ENCODE measurements at places on chromosomes 5 and 9.

DNA sequence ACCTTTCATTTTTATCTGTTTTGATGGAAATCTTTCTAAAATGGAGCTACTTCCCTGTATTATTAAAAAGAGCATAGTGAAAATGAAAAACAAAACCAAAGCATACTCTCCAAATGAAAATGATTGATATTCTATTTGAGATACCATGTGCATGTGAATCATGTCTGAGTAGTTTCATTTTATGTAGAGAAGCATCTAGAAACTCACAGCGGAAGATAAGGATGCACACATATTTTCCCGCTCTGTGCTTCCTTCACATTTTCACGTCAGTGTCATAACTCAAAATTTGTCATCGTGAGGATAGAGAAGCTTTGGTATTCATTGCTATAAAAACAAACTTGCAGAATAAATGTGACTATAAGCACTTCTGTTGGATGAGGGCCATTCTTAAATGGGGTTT lies 34.0 kb upstream of the CLINT1 start:
- DNase-seq = no peak

DNA sequence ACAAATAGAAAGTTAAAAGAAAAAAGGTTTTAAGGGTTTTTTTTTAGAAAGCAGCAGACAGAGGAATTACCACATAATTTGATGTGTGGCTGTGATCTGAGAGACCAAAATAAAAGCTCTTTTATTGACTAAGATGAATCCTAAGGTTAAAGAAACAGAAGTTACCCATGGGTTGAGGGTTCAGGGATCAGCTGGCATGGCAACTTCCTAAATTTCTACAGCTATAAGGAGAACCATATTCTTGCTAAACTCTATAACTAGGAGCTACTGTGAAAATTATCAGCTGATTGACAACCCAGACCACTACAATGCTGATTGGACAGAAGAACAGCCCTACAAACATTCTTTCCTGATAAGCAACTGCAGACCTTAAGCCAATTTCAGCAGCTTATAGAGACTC lies 40.2 kb downstream of the TMEM215 start:
- DNase-seq = no peak

- DNase-seq = peak; percentile 81
These were observed 231.3 kb downstream of the ATPSCKMT start for GRCh38 chr5:10018201-10019069.

- peak; percentile 58 for DNase-seq
These were observed 165.6 kb downstream of the YTHDC2 start for GRCh38 chr5:113678924-113679575.

DNA sequence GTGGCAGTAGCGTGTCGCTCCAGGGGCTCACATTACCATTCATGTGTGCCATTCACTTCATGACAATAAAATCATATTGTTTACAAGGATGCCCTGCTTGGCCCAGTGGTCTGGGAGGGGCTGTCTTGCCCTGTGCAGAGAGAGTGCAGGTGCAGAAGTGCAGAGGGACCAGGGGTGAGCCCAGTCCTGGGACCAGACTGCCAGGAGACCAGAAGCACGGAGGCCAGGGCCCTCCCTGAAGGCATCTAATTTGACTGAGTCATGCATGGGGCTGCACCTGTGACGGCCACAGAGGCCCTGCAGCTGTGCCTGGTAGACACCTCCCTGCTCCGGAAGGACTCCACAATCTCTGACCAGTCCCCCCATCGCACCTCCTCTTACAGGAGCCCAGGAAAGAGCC lies 164.4 kb upstream of the FOXD4L5 start:
- DNase-seq = no peak

DNA sequence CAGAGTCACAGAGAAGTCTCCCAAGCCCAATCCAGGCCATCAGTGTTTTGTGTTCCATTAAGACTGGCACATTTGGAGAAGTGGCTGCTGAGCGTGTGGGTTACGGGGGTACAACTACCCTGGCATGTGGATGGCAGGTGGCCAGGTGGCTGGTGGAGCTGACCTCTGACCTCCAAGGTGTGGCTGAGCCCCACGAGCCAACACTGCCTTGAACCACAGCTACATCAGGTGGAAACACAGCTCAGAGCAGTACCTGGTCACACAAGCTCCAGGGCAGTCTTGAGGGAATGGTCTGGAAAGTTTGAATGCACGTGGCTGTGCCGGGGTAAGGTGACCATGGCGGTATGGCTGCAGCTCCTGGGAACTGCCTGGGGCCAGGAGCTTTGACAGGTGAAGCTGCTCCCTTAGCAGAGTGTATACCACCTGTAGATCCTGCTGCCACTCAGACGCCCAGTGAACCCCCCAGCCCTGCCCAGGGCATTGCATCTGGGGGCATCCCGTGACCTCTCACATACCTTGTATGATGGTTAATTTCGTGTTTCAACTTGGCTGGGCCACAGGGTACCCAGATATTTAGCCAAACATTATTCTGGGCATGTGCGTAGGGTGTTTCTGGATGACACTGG lies 207.9 kb downstream of the GADD45G start:
- DNase-seq = no peak

DNA sequence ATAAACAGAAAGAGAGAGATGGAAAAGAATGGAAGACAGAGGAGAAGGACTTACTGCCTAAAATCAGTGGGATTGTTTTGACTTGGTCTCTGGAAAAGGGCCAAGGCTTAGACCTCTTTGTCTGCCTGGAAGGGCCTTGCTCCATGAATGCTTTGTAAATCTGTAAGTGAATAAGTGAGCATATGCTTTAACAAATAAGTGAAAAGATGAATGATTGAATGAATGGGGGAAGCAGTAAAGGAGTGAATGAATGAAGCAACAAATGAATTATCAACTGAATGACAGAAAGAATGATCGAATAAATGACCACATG lies 5.5 kb downstream of the KCNIP1 start:
- DNase-seq = no peak

DNA sequence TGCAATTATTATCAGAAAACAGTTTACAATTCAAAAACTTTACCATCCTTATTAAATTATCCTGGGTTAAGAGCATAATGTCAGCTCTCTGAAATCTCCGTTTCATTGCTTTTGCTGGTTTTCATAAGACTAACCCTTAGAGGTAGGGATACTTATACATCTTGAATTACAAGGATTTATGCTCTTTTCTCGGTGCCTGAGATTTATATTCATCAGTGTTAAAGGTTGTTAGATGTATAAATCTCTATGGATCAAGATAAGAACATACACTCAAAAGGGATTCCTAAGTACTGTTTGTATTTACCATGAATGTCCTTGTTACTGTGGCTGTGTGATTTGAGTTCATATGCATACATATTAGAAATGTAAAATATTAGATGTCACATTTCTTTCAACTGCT lies 684.7 kb downstream of the EFNA5 start:
- DNase-seq = no peak

DNA sequence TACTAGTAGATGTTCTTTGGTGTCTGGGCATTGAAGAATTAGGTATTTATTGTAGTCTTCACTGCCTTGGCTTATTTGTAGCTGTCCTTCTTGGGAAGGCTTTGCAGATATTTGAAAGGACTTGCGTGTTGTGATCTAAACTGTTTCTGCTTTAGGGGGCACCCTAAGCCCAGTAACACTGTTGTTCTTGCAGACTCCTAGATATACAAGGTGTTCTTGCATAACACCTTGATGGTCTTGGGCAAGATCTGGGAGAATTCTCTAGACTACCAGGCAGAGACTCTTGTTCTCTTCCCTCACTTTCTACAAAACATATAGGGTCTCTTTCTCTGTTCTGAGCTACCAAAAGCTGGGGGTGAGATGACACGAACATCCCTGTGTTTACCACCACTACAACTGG lies 179.1 kb downstream of the FAM170A start:
- no peak for DNase-seq

DNA sequence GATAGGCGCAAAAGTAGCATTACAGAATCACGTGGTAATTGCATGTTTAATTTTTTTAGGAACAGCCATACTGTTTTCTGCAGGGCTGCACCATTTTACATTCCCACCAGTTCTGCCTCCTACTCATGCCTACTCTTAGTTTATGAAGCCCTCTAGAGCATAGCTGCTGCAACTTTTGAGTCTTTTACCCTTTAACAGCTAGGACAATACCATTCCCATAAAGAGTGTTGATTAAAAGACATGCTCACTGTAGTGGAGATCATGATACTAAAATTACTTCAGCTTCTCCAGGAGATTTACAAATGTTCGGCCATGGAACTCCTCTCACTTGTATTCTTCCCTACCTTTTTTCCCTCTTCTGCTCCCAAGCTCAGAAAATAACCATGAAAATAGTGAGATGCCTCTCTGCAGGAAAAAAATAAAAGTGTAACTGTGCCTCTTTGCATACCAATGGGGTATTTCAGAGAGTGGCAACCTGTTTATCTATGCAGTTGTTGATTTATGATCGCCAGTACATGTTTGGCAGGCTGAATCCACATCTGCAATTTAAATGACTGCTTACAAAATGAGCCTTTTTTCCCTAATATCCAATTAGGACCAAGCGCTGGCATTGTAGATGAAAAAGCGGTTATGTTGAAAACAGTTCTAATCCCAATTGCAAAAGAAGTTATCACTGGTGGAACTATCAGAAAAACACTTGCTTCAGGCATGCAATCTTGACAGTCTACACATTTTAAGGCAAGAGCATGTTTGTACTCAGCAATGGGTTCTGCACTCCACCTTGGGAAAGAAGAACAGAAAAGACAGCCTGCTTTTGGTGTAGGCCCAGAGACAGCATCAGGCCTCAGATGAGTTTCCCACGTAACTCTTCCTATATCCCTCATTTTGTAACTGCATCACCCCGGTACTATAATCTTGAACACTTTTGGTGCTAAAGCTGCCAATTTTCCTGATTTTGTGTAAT lies 131.1 kb downstream of the ADAMTSL1 start:
- DNase-seq = no peak

- no peak for DNase-seq
These were observed 52.2 kb downstream of the ROPN1L start for GRCh38 chr5:10493884-10494283.

GRCh38 chr9:99108131-99108530 lies 3.2 kb downstream of the TGFBR1 start:
- no peak for DNase-seq

- DNase-seq = no peak
These were observed 386.0 kb downstream of the SPOCK1 start for GRCh38 chr5:137113161-137113560.

All from GM03348 (cell line).